Memory B cell (primary cell): ENCODE measurements at places on chromosomes 4 and X.

- DNase-seq: no peak
Observed at GRCh38 chr4:138588501-138588900, 346.4 kb upstream of the SLC7A11 start.

GRCh38 chr4:8330821-8331574 is 61.4 kb downstream of the HTRA3 start:
- no peak for DNase-seq

DNA sequence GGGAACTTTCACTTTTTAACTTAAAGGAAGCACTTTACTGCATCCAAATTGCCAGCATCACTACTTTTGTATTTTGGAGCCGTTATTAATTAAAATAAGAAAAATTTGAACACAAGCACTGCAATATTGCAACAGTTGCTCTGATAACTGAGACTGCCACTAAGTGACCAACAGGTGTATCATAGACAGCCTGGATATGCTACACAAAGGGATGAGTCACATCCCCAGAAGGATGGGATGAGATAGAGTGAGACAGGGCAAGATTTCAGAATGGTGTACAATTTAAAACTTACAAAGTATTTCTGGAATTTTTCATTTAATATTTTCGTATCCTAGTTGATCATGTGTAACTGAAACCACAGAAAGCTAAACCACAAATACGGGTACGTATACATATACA is 204.1 kb downstream of the MAPK10 start:
- no peak for DNase-seq

GRCh38 chr4:122622400-122622799 is 1.5 kb upstream of the IL21 start:
- no peak for DNase-seq

DNA sequence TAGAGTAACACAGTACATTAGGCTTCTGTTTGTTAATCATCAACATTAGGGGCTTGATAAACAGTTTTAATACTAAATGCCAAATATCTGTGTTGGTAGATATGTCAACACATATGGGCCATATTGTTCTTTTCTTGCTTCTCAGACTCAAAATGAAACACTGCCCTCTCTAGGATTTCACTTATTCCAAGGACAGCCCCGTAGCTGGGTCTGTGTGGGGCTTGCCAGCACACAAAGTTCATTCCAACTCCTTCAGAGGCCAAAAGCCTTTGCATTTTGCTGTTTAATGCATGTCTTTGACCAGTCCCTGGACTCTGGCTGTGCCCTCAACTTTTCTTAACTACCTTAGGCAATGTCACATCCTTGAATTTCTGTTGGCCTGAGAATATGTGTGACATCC is 102.0 kb upstream of the ZNF827 start:
- DNase-seq: no peak

- DNase-seq: no peak
Observed at GRCh38 chr4:106854569-106855351, 181.4 kb downstream of the DKK2 start.

GRCh38 chr4:98170035-98170434 is 26.8 kb upstream of the STPG2 start:
- no peak for DNase-seq

- DNase-seq: no peak
Observed at GRCh38 chrX:80578517-80579105, 158.4 kb downstream of the TENT5D start.
